Glomerular endothelial cell (primary cell): ENCODE measurements at places on chromosomes 16 and 17. TPM values are rescaled to one million over a fixed set of nuclear protein-coding genes. Genes with fewer than 3 reads are reported as not detected.

Gene SRCIN1
- 0.19 TPM in 1 of 2 replicates, not detected in the other for total RNA-seq

Gene SLC35G6
- not detected in 2 replicates for total RNA-seq

Gene EPOP
- 2.7 and 2.8 TPM in 2 replicates for total RNA-seq

Gene LAT
- total RNA-seq = 2.3 and 3.0 TPM in 2 replicates

Gene FAM234A
- total RNA-seq = 112 and 124 TPM in 2 replicates

Gene FOXO3B
- total RNA-seq = 3.0 and 7.2 TPM in 2 replicates

Gene SLC5A10
- not detected in 2 replicates for total RNA-seq

Gene MEFV
- not detected in 2 replicates for total RNA-seq

Gene TMC8
- 0.10 and 1.1 TPM in 2 replicates for total RNA-seq

Gene CD300LG
- total RNA-seq = not detected in 2 replicates

Gene SLFN14
- 0.18 TPM in 1 of 2 replicates, not detected in the other for total RNA-seq

Gene PRSS33
- not detected in 2 replicates for total RNA-seq

Gene RPL19
- total RNA-seq = 1,721 and 2,282 TPM in 2 replicates

Gene TP53TG3B
- not detected in 2 replicates for total RNA-seq

Gene SCNN1G
- total RNA-seq = not detected in 2 replicates

Gene PCGF2
- 15.8 and 24.1 TPM in 2 replicates for total RNA-seq

Gene EXOC3L1
- total RNA-seq = 12.0 and 27.4 TPM in 2 replicates

Gene CLEC18C
- total RNA-seq = not detected in 2 replicates

Gene KRT34
- total RNA-seq = 0.35 TPM in 1 of 2 replicates, not detected in the other

Gene SLC52A1
- 0.10 TPM in 1 of 2 replicates, not detected in the other for total RNA-seq

Gene NPIPB4
- 17.1 and 50.2 TPM in 2 replicates for total RNA-seq

Gene INCA1
- total RNA-seq = 0.39 and 0.76 TPM in 2 replicates

Gene LCMT1
- total RNA-seq = 28.8 and 183 TPM in 2 replicates

Gene VKORC1
- 162 and 167 TPM in 2 replicates for total RNA-seq

Gene CIITA
- 0.19 and 0.93 TPM in 2 replicates for total RNA-seq

Gene TMEM114
- not detected in 2 replicates for total RNA-seq

Gene TMEM204
- total RNA-seq = 20.4 and 34.2 TPM in 2 replicates

Gene CTRB2
- not detected in 2 replicates for total RNA-seq

Gene MMP25
- total RNA-seq = 0.05 and 0.35 TPM in 2 replicates

Gene MYH11
- total RNA-seq = not detected in 2 replicates

Gene KCNH4
- total RNA-seq = 0.05 and 0.70 TPM in 2 replicates

Gene FBXW10B
- total RNA-seq = 1.3 TPM in 1 of 2 replicates, not detected in the other

Gene CES3
- 0.06 TPM in 1 of 2 replicates, not detected in the other for total RNA-seq

Gene ACSM2A
- total RNA-seq = not detected in 2 replicates

Gene HOXB4
- total RNA-seq = 7.9 and 10.3 TPM in 2 replicates

Gene CCDC92B
- not detected in 2 replicates for total RNA-seq

Gene PARD6A
- 0.82 and 1.9 TPM in 2 replicates for total RNA-seq

Gene PRSS27
- total RNA-seq = 0.05 and 1.1 TPM in 2 replicates

Gene KRT12
- not detected in 2 replicates for total RNA-seq

Gene LLGL2
- total RNA-seq = 3.4 and 8.5 TPM in 2 replicates

Gene APOH
- not detected in 2 replicates for total RNA-seq
